ENCODE measurements at places on chromosomes 12 and 14.

DNA sequence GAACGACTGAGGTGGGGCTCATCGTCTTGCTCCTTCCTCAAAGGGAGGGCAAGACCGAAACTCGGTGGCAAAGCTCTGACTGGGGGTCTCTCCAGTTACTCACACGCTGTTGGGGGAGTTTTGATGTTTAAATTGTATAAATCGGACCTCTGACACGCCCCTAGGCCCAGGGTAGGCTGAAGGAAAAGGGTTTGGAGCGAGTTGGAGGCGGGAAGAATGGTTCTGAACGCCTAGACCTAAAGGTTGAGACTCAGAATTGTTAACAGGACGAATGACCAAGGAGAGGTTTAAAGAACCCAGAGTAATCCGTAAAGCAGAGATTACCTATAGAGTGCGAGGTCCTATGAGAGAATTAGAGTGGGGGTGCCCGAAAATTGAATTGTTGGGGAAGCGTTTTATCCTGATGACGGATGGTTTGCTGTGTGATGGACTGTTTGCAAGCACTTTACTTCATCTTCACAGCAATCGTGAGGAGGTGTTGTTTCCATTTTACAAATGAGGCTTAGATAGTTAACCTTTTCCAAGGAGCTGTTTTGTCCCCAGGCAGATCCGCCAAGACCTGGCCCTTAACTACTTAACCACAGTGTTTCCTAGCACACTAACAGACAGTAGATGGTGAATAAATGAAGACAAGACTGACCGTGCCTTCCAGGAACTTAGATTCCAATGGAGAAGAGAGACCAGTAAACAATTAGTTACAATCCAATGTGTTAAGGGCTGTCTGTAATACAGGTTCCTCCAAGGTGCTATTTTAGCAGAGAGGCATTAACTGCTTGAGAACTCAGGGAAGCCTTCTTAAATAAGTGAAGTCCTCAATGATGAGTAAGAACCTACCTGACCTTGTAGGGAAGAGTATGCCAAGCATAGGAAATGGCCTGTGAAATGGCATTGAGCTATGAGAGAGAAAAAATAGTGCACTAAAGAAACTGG is 929 bp upstream of the UBE2N start:
- ATAC-seq = peak; percentile 11

DNA sequence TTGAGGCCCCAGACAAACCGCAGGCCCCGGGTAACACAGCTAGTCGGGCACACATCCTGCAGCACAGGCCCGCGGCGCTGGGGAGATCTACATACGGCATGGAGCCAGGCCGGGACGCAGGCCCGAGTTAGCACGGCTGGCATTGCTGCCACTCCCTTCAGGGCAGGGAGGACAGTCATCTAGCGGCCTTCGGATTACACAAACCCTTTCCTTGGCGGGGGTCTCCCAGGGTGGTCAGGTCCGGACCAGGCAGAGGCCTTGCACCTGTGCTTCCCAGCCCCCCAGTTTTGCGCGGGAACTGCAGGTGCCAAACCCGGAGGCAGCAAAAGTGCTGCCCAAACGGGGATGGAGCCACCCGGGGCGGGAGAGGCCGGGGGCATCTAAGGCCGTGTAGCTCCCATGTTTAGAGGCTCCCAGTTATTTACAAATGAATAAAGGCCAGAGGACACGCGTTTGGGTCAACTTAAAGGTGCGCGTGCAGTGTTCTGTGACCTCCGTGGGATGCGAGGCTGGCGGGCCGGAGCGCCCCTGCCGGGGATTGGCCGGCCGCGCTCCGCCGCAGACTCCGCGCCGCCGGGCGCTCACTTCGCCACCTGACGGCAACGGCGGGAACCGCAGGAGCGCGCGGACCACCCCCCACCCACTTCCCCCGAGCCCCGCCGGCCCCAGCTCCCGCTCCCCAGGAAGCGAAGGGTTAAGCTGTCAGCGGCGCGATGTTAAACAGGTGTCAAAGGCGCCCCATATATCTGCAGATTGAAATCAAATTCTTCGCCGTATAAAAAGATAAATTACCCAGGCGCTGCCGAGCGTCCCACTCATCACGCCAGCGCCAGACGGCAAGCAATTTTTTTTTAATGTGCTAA is 18.1 kb downstream of the VSX2 start:
- ATAC-seq = peak; percentile 79

DNA sequence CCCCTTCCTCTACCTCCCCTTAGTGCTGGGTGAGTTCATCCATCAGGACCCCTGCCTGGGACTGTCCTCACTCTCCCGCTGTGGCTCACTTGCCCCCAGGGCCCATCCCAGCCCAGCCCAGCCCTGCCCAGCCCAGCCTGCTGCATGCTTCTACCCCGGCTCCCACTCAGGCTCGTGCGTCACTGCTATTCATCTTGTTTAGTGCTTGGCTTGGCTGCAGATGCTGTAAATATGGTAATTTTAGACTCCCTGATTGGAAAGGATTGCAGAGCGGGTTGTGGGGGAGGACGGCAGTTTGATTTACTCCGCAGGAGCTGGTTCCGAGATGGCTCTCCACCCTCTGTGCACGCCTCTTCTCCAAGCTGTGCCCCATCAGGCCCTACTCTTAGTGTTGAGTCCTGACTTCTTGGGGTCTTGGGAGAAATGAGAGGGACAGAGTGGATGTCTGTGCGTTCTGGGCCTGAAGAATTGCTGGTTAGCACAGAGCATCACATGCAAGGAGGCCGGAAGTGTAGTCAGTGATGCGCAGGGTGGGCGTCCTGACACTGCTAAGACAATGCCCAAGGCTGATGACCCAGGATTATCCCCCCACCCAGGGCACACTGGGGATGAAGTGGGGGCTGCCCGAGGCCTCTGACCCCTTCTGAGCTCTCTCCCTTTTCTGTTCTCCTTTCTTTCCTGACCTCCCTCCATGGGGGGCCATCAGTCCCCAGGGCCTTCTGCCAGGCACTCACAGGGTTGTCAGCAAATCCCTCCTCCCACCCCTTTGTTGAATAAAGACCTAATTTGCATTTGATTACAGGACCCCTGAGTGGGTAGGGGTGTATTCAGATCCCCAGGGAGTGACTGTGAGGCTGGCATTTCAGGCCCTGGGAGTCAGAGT is 244.4 kb downstream of the ZFP36L1 start:
- peak; percentile 95 for ATAC-seq

GRCh38 chr12:129530984-129531383 is 372.8 kb downstream of the TMEM132D start:
- ATAC-seq = no peak

DNA sequence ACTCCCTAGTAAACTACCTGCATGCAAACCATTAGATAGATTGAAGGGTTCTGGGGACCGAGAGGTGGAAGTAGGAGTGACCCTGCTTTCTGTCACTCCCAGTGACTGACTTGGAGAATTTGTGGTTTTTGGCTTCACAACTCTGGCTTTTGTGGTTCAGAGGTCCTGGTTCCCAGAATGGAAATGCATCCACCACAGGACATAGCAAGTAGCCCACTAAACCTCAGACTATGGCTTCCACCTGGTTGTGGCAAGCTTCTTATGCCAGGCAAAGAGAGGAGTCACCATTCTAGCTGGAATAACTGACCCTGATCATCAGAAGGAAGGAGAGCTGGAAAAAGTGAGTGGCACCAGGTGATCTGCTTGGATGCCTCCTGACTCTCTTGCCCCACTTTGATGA is 162.4 kb upstream of the TMEM260 start:
- ATAC-seq = no peak

DNA sequence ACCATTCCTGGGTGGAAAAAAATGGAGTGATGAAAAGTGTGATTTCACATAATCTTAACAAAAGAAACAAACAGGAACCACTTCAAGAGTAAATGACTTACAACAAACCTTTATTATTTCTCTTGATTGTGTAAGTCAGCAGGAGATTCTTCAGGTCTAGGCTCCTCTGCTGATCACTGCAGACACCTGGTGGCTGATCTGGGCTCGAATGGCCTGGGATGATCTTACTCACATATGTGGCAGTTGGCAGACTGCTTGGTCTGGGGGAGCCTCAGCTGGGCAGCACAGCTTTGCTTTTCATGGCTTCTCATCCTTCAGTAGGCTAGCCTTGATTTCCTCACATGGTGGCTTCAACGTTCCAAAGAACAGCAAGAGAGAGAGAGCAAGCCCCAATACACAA is 215.4 kb upstream of the PRICKLE1 start:
- ATAC-seq = no peak

DNA sequence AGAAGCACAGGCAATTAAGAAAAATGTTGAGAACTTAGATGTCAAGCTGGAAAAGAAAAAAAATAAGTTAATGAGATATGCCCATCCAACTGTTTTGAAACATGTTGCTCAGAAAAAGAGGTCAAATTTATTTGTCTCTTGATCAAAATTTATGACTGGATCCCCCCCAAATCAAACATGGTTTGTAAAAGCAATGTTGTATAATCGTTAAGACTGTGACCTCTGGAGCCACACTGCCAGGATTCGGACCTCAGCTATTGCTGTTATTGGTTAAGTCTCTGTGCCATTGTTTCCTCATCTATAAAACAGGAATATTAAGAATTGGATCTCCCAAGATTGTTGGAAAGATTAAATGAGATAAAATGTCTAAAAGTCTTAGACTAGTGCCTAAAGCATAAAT is 51.9 kb upstream of the LRRK2 start:
- no peak for ATAC-seq

Measured in motor neuron (in vitro differentiated cells).